Central memory CD8-positive, alpha-beta T cell (primary cell): ENCODE measurements at places on chromosomes 11 and 22.

DNA sequence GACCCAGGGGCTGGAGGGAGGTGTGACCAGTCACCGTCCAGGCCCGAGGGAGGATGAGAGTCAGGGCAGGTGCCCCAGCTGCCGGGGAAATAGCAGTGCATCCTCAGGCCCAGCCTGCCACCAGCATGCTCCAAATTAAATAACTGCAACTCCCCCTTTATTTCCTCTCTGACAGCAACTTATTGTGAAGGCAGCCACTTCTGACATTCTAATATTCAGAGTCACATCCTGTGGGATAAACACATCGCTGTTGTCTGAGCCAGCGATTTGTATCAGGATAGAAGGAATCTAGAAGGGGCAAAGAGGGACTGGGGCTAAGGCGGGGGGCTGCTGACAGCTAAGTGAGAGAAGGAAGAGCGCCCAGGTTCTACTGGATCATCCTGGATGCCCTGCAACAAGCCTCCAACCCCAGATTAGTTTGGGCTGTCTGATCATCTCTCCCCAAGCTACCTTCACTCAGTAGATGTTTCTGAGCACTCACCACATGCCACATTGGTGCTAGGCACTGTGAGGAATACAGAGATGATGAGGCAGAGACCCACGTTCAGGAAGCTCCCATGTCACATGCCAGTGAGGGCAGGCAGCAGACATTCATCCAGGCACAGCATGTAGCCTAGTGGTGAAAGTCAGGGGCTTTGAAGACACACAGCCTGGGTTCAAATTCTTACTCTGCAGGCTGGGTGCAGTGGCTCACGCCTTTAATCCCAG is 214.1 kb downstream of the BUD13 start:
- no peak for DNase-seq

DNA sequence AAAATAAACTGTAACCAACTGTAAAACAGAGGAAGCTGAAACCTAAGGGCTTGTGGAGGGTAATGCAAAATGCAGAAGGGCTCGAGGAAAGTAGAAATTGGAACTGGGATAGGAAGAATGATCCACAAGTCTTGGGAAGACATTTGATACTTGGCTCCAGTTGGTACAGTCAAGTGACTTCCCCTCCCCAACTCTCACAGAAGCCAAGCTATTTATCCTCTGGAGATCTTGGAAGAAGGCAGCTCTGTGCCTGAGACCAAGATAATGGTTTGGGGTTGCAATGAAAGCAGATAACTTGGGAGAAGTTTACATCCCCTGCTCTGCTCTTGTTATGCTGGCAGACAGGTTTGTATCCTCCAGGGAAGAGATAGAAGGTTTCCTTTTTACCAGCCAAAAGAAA is 198.9 kb upstream of the ZC3H12C start:
- no peak for DNase-seq

DNA sequence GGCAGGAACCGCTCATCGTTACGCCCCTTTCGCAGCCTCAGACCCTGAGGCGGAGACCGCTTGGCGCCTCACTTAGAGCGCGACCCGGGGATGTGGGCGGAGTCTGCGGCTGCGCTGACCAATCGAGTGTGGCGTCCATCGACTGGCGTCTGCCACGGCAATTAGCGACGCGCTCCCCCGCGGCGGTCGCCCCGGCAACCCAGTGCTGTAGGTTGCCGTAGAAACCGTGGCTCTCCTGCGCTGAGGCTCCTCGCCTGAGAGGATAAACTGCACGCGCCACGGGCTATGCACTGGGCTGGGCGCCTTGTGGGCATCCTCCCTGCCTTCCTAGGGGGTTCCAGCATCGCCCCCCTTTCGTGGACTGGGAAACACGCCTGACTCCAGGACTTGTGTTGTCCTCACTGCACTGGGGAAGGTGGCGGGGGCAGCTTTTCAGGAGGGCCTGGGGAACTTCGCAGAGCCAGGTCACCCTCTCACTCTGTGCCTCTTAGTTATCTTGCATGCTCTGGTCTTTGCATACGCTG is 701 bp upstream of the P2RX6 start:
- peak; percentile 79 for DNase-seq

DNA sequence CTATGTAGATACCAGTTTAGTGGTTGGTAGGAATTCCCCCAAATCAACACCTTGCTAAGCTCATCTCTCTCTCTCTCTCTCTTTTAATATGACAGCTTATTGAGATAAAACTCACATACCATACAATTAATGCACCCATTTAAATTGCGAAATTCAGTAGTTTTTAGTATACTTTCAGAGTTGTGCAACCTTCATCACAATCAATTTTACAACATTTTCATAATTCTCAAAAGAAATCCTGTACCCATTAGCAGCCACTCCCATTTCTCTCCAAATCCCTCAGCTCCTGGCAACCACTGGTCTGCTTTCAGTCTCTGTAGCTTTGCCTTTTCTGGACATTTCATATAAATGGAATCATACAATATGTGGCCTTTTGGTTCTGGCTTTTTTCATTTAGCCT is 13.3 kb downstream of the NNMT start:
- DNase-seq = no peak

- DNase-seq = no peak
Measured at GRCh38 chr11:43518408-43519160, 159.9 kb downstream of the TTC17 start.

GRCh38 chr11:96061069-96061468 is 137.2 kb upstream of the MTMR2 start:
- no peak for DNase-seq

- DNase-seq = no peak
Measured at GRCh38 chr11:33411751-33412150, 154.6 kb downstream of the HIPK3 start.

DNA sequence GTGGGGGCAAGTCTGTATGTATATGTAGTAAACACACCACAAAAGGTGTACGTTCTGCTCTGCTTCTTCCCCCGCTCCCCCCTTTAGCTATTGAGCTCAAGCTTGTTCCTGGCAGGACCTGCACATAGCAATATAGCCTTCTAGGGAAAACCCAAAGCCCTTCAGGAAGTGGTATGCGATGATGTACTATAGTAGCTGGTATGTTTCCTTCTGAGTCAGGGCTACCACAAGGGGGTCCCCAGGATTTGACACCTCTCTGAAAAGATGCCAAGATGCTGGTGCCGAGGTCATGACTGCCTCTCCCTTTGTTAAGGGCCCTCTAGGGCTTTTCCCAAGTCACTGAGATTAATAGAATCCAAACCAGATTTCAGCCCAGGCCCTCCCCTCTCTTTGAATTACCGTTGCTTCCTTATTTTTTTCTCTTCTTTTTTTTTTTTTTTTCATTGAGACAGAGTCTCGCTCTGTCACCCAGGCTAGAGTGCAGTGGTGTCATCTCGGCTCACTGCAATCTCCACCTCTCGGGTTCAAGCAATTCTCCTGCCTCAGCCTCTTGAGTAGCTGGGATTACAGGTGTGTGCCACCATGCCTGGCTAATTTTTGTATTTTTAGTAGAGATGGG is 268.4 kb downstream of the ETS1 start:
- peak; percentile 51 for DNase-seq
